ENCODE measurements at places on chromosomes 5 and 9.

DNA sequence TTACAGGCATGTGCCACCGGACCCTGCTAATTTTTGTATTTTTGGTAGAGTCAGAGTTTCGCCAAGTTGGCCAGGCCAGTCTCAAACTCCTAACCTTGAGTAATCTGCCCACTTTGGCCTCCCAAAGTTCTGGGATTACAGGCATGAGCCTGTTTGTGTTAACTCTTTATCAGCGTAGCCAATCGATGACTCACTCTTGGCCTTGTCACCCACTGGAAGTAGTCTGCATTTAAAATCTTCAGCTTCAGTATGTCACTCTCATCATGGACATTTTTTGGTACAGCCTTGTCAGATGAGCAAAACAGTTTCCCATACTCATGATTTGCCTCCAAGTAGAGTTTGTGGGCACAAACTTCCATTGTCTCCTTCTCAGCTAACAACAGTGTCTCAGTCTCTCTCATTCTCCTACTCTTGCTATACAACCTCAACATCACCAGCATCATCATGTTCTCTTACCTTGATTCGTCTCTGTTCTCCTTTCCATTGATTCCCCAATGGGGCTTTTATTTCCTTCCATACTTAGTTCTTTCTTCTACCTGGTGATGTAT is 22.5 kb downstream of the MUSK start:
- no peak for DNase-seq

GRCh38 chr9:135105938-135106491 is 18.5 kb downstream of the OLFM1 start:
- no peak for DNase-seq

GRCh38 chr9:73067074-73067473 is 84.6 kb upstream of the ANXA1 start:
- DNase-seq = no peak

GRCh38 chr9:121023064-121023463 is 27.0 kb downstream of the C5 start:
- no peak for DNase-seq

DNA sequence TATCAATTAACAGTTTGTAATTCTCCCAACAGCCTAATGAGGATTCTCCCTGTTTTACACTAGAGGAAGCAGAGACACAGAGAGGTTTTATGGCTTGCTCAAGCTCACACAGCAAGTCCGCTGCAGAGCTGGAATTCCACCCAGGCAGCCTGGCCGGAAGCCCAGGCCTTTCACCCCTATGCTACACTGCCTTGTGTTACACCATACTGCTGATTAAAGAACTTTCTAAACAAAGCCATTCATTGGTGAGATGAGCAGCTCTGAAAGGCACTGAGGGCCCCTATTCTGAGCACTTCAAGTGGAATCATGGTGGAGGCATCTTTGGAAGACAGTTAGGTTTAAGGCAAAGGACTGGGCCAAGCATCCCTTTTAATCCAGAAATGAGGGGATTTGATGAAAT is 14.7 kb upstream of the LARP1 start:
- DNase-seq = peak; percentile 21

- DNase-seq = no peak
These were observed 164.0 kb downstream of the CCDC192 start for GRCh38 chr5:127867022-127867783.

- no peak for DNase-seq
These were observed 286.6 kb downstream of the FER start for GRCh38 chr5:109034306-109034705.

DNA sequence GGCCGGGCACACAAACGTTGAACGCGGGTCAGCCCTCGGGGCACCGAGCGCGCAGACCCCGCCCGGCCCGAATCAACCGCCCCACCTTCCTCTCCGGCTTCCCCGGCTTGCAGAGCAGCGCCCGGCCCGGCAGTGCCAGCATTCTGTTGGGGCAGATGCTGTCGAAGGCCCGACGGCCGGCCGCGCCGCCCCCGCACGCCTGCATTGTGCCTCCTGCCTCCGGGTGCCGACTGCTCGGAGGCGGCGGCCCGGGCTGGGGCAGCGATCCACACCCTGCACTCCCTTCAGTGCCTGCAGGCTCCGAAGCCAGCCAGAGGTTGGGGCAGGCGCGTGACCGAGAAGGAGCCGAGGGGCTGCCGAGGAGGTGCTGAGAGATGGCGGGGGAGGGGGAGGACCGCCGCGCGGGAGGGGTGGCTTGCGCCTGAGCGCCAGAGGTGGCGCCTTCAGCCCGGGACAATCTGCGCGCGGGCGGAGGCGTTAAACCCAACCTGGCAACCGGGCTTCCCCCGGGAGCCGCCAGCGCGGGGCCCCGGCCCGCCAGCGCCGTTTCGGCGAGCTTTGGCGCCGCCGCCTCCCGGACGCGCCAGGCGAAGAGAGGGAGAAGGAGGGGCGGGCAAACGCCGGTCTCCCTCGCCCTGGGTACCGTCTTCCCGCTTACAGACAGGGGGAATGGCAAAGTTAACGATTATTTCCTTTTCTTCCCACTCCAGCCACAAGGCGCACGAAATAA is at the start of gene MCIDAS:
TSS of gene MCIDAS (minus strand) at position 382 of the 730 bp plus-strand sequence. CDS start at position 205, 177 bp downstream.
- DNase-seq = no peak

DNA sequence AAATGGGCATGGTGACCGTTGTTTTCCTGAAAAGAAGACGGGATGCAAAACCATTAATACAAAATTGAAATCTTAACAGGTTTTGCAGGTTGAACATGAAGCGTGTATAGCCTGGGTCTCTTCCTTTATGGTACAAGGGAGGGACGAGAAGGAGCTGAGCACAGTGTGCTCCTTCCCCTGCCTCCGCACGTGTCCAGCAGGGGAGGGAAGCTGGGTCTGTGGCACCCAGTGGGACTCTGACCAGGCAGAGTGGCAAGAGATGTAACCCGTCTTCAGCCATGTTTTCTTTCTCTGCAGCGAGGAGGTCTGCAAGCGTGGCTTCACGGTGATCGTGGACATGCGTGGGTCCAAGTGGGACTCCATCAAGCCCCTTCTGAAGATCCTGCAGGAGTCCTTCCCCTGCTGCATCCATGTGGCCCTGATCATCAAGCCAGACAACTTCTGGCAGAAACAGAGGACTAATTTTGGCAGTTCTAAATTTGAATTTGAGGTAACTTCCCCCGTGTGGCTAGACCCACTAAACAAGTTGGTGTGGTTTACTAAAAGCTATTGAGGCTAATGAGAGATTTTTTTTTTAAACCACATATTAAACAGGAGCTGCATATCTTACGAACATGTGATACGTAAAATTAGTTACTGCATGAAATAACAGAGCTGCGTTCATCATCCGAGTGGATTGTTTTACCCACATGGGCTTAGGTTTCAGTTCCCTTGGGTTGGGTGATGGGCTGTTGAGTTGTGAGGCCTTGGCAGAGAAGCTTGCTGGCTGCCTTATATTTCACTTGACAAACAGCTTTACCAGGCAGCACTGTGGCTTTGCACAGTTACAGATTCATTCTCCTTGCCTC is 143.7 kb downstream of the TRIO start:
- DNase-seq = no peak

DNA sequence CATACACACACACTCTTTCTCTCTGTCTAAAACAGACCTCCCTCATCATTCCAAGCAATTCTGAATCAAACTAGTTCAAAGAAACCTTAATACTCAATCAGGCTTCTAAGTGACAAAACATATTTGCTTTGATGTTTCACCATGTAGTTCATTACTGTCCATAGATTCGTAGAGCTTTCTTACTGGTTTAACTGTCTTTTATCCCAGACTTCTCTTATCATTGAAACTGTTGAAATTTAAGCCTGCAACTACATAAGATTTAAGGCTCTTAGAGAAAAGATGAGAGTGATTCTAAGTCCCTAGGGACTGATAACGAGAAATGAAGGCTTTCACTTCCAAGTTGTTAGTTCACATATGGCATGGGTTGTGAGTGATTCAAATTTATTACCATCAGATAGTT is 11.0 kb upstream of the PLAC8L1 start:
- no peak for DNase-seq

DNA sequence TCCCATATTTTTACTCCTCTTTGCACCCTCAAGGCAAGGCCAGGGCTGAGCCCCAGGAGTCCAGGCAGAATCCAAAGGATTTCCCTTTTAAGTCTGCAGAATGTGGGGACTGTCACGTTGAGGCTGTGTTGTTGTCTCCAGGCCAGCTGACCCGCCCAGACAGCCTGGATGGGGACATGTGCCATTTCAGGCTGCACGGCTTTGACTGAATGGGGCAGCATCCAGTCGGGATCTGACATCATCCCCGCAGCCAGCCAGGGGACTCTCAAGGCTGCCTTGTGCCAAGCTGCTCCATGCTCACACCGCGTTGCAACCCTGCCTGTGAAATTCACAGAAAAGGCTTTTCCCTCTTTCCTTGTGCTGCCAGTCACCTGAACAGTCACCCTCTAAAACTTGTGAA is 2.2 kb upstream of the ZNF366 start:
- DNase-seq = peak; percentile 48

- DNase-seq = no peak
These were observed 42.9 kb downstream of the OR2K2 start for GRCh38 chr9:111287127-111287526.

- DNase-seq = no peak
These were observed 279.9 kb downstream of the ASTN2 start for GRCh38 chr9:117134826-117135500.

GRCh38 chr5:76337953-76338451 is 65.1 kb upstream of the IQGAP2 start:
- DNase-seq = no peak

- DNase-seq = peak; percentile 1
These were observed 312.1 kb downstream of the TMEM232 start for GRCh38 chr5:110414360-110414759.

GRCh38 chr9:69996967-69997366 is 46.7 kb upstream of the MAMDC2 start:
- no peak for DNase-seq

GRCh38 chr9:88808019-88808656 is 183.1 kb upstream of the S1PR3 start:
- DNase-seq = no peak

- DNase-seq = no peak
These were observed 32.2 kb downstream of the SHOC1 start for GRCh38 chr9:111762556-111762955.

GRCh38 chr9:137030538-137031527 is 1.1 kb downstream of the FUT7 start:
- no peak for DNase-seq

GRCh38 chr5:96855031-96855872 is 21.0 kb upstream of the ERAP2 start:
- DNase-seq = no peak

- DNase-seq = no peak
These were observed 123.0 kb upstream of the CPEB4 start for GRCh38 chr5:173765029-173765644.

DNA sequence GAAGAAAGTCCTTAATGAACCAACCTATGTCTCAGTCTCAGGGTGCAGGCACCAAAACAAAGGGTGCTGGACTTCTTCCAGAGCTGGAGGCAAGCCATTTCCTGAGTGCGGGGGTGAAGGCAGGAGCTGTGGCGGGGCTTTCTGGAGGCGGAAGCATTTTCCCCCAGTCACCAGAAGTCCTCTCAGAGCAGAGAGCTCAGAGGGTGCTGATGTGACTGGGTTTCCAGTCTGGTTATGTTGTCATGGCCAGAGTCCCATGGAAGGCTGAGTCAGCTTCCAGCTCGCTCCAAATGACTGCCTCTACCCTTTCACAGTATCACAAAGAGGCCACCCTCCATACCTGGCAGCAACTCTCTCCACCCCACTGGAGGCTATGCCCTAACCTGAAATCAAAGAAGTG is 86.0 kb downstream of the TRPC7 start:
- DNase-seq = no peak

- DNase-seq = no peak
These were observed 38.6 kb downstream of the HTR4 start for GRCh38 chr5:148615644-148616275.

- DNase-seq = no peak
These were observed 47.8 kb downstream of the AHRR start for GRCh38 chr5:369151-369868.

GRCh38 chr5:129661366-129662035 is 86.4 kb upstream of the MINAR2 start:
- no peak for DNase-seq

- no peak for DNase-seq
These were observed 1.2 kb downstream of the HOMER1 start for GRCh38 chr5:79512471-79513307.

DNA sequence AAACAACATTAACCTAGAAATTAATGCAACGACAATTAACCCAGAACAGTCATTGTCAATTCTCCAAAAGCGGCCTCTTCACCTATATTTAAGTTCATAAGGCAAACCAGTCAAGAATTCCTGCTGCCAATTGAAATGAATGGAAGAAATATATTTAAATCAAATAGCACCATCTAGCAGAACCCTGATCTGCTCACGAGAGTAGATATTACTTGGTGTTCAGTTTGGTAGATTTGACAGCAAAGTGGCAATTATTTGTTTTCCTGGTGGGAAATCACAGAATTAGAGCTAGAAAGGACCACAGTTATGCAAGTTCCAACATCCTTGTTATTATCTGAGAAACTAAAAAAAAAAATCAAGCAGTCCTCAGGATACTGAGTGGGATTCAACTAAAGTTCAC is 2.3 kb downstream of the SSBP2 start:
- DNase-seq = peak; percentile 25

- no peak for DNase-seq
These were observed 42.8 kb upstream of the PARP8 start for GRCh38 chr5:50623666-50624065.

GRCh38 chr5:1103093-1103492 is 8.8 kb downstream of the SLC12A7 start:
- no peak for DNase-seq

DNA sequence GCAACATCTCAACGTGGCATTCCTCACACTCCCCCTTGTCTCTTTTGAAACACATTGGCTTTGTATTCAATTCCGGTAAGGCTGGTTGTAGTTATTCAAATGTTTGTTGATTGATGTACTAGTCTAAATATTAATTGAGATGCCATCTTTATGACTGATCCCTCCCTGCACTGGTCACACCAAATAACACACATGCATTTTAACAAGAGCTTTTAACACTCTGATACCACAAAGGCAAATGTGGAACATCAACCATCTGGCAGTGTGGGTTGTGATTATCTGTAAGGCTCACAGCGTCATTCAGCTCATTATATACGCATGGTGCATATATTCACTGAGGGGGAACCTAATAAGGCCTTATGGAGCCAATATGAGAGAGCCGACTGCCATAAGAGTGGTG is 305.0 kb downstream of the TENT4A start:
- DNase-seq = no peak

DNA sequence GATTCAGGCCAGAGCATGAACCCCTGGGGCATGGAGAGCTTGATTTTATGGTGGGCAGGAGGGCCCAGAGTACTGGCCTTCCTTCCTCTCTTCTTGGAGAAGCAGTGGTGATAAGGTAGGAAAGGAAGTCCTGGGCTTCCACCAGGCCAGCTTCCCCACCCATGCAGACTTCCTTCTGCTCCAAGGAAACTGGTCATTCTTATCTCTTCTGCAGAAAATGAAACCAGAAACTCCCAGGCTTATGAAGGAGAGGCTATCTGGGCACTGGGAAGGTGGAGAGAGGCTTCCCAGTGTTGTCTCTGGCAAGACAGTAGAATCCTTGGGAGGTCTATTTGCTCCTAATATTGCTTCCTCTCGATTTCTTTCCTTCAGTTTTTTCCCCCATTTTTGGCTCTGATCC is 110.5 kb upstream of the EQTN start:
- DNase-seq = no peak

GRCh38 chr5:36724467-36725332 is 118.3 kb downstream of the SLC1A3 start:
- DNase-seq = peak; percentile 27

GRCh38 chr9:132883349-132884294 is 4.9 kb downstream of the SPACA9 start:
- no peak for DNase-seq
